Parietal lobe (tissue), 2 donors: ENCODE measurements at places on chromosomes 4 and X. TPM values are rescaled to one million over a fixed set of nuclear protein-coding genes. Genes with fewer than 3 reads are reported as not detected.

WDR45 gene
- 37.6 TPM for total RNA-seq

CNKSR2 gene
- total RNA-seq, result 243 TPM

NHSL2 gene
- 1.3 TPM for total RNA-seq

DIPK2B gene
- 2.2 TPM for total RNA-seq

XAGE1A gene
- total RNA-seq, result not detected

IGSF1 gene
- 0.63 TPM for total RNA-seq

KLB gene
- not detected for total RNA-seq

CD40LG gene
- total RNA-seq, result not detected

FAM149A gene
- 39.8 TPM for total RNA-seq

HSFX4 gene
- not detected for total RNA-seq

TRIM60 gene
- not detected for total RNA-seq

HDAC8 gene
- total RNA-seq, result 86.7 TPM

COL25A1 gene
- total RNA-seq, result 16.9 TPM

DCAF12L2 gene
- total RNA-seq, result 7.8 TPM

ADH6 gene
- total RNA-seq, result not detected

BTK gene
- total RNA-seq, result 0.94 TPM

GAGE12E gene
- not detected for total RNA-seq

FABP2 gene
- total RNA-seq, result not detected

VCX3B gene
- not detected for total RNA-seq

VSIG4 gene
- total RNA-seq, result 14.7 TPM

ASB9 gene
- 1.6 TPM for total RNA-seq

NIPAL1 gene
- 1.3 TPM for total RNA-seq

RBM47 gene
- 0.94 TPM for total RNA-seq

CLDN34 gene
- total RNA-seq, result not detected

RNF150 gene
- total RNA-seq, result 53.2 TPM

CYLC1 gene
- total RNA-seq, result not detected

MAOB gene
- total RNA-seq, result 1.9 TPM

ALPK1 gene
- total RNA-seq, result 12.5 TPM

NAT8L gene
- total RNA-seq, result 13.1 TPM

PRRG1 gene
- 5.0 TPM for total RNA-seq

DUSP21 gene
- not detected for total RNA-seq

ADAMTS3 gene
- total RNA-seq, result 15.3 TPM

LIMCH1 gene
- 282 TPM for total RNA-seq

STBD1 gene
- 0.31 TPM for total RNA-seq

USP26 gene
- total RNA-seq, result under 0.01 TPM

MAP3K15 gene
- 0.94 TPM for total RNA-seq

AFF2 gene
- 124 TPM for total RNA-seq

P2RY8 gene
- total RNA-seq, result not detected

EIF1AX gene
- 74.5 TPM for total RNA-seq

COX7B2 gene
- total RNA-seq, result not detected

AP1S2 gene
- total RNA-seq, result 156 TPM

ANKRD50 gene
- 138 TPM for total RNA-seq

ESX1 gene
- not detected for total RNA-seq

SRPK3 gene
- not detected for total RNA-seq

MEPE gene
- not detected for total RNA-seq

AKAP14 gene
- total RNA-seq, result not detected

SSX4B gene
- total RNA-seq, result not detected
